ENCODE measurements at places on chromosomes 2 and 18. TPM values are rescaled to one million over a fixed set of nuclear protein-coding genes. Genes with fewer than 3 reads are reported as not detected.

TTR gene
- total RNA-seq: not detected

SKA1 gene
- 13.9 TPM for total RNA-seq

TDRD15 gene
- not detected for total RNA-seq

RGPD3 gene
- total RNA-seq: 0.18 TPM

CAPN13 gene
- total RNA-seq: not detected

YES1 gene
- 62.0 TPM for total RNA-seq

TRIM43 gene
- total RNA-seq: not detected

MARCO gene
- not detected for total RNA-seq

IL18R1 gene
- 0.18 TPM for total RNA-seq

LAMA1 gene
- 11.4 TPM for total RNA-seq

ADAM23 gene
- 3.9 TPM for total RNA-seq

RAX gene
- total RNA-seq: not detected

C2orf42 gene
- 31.5 TPM for total RNA-seq

FEZ2 gene
- 43.3 TPM for total RNA-seq

IKZF2 gene
- 19.4 TPM for total RNA-seq

DNA sequence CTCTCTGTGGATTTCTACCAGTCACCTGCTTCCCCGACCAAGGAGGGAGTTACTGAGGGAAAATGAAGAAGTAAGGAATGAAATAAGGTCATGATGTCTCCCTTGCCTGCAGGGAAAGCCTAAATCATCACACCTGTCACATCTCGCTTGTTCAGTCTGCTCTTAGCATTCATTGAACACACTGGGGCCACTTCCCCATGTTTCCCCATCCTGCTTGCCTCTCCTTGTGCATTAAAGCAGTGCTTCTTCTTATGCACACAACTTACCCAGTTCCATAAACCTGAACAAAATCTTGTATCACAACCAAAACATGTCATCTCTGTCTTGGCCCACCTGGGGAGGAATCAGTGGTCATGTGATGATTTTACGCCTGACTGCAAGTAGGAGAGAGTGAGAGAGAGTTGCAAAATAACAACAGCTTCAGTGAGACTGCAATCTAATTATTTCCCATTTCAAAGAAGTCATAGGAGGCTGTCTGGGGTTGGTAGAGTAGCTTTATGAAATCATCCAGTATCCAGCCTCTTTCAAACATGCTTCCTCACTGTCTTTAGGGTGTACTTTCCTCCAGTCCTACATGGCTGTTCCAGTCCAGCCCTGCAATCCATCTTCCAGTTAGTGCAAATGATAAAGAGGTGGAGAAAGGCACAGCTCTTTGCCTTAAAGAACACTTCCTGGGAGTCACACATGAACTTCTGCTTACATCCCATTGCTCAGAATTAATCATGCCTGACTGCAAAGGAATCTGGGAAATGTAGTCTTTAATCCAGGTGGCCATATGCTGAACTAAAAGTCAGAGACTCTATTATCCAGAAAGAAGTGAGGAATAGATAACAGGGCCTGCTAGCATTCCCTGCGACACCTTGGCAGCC, 220.1 kb downstream of the HAUS1 start:
- DNase-seq: peak; percentile 62

DNA sequence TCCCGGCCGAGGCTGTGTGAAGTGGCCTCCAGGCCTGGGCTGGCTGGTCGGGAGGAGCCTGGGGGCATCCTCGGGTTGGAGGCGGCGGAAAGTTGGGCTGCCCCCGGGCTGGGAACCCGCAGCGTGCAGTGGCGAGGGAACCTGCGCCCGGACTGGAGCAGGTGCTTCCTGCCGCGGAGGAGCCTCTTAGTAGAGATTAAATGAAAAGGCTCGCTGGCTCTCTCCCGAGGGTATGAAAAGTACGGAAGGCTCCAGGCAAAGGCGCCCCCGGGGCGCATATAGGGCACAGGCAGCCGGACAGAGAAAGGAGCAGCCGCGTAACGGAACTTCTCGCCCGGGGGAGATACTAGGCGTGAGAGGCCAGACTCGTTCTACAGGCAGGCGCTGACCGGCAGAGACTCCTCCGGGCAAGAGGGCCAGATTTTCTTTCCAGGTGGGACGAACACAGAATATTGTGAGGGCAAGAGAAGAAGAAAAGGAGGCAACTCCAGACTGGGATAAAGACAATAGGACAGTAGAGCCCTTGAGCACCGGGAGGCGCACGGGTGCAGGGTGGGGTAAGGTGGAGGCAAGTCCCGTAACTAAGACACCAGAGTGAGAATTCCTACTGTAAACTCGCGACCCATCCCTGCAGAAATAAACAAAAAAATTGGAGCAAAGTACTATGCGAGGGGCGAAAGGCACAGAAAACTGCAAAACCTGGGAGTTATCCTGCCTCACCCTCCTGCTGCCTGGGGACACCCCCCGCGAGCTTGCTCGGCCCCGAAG, 816 bp downstream of the CDH2 start:
- DNase-seq: peak; percentile 27

DNA sequence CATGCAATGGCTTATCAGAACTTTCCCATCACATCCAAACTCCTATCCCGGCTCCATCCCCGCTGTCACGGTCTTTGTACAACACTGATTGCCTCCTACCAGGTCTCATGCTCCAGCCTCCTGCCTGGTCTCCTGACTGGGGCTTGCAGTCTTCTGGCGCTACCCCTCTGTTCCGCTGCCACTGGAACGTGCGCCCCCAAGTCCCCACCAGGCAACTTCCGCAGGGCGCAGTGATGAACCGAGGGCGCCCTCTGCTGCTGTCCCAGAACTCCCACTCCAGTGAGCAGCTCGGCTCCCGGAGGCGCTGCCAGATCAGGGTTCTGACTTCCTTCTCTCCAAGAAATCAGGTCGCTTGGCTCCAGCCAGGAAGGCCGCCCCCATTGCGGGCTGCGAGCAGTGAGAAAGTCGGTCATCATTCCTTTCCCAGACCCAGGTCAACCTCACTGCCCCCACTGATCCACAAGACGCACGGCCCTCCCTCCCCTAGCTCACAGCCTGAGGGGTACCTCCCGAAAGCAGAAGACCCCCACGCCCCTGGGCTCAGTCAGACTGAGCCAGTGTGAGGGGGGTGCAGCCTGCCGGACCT, 43.9 kb upstream of the RAB11FIP5 start:
- peak; percentile 62 for DNase-seq

- DNase-seq: no peak
Observed at GRCh38 chr2:98050070-98050469, 36.9 kb upstream of the VWA3B start.

DNA sequence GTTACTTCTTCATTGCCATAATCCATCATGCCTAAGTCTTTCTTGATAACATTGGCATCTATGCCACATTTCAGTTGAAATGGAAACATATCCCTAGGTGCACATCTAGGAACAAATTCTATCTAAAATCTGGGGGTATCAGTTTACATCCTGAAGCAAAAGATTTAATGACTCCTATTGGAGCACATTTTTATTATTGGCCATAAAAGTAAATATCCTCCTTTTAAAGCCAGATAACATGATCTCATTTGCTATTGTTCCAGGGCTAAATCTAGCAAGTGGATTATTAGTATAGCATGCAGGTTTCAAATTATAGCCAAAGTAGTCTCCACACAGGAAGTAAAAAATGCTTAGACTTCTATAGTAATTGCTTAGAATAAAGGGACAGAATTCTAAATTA, 193.2 kb downstream of the CDH2 start:
- no peak for DNase-seq

DNA sequence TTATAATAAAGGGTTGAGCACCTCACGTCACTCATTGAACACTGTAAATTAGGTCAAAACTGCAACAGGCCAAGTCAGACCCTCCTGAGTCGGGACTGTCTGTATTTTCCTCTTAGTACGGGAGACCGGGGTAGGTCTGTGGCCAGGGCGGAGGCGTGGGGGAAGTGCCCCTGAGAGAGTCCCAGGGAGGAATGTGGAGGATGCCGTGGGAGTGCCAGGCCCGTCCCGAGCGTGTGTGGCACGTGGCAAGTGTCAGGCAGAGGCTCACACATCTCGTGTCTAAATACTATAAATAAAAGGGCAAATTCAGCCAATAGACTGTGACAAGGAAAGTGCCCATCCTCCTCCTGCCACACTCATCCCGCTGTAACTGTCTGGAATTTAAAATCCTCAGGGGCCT, 6.3 kb upstream of the HDAC4 start:
- no peak for DNase-seq

DNA sequence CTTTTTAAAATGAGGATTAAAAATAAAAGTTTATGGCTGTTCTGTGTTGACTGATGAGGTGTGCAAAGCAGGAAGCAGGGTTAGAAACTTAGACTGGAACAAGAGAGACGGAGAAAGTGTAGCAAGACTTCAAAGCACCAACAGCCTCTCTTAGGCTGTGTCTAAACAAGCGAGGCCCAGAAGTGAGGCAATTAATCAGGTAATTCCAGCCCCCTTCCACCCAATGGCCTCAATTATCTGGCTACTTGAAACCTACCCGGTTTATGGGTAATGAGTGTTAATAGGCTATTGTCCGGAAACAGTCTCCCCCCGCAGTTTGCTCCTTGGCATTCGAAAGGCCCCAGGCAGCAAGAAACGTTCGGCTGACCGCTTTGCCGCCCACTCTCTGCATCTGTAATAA, 171.7 kb upstream of the MYCN start:
- DNase-seq: no peak

GRCh38 chr2:134372611-134373131, 118.8 kb downstream of the MGAT5 start:
- peak; percentile 94 for DNase-seq

GRCh38 chr2:240586919-240587800, 626 bp downstream of the CAPN10 start:
- no peak for DNase-seq

DNA sequence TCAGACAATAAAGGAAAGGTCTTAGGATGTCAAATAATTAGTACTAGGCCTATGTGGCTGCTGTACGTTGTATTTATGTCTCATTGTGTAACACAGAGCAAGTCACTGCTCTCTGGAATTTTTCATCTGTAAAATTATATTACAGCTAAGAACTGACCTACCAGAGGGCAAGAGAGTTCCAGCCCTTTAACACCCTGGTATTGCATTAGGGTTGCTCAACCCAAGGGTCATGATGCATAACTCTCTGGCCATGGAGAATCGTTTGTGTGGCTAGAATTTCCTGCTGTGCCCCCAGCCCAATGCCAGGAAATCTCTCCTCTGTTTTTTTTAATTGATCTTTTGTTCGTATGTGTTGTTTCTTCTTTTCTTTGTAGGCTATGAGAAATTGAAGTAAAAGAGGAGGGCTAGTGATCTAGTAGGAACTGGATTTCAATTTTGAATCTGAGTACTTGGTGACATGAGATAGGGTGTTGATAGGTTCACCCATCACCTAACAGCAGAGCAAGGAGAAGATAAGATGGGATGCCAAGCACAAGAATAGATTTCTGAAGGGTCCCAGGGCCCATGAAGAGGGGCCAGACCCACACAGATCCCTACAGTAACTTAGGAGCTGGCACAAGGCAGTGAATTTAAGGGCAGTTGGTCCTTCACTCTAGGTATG, 571.2 kb upstream of the TNP1 start:
- peak; percentile 25 for DNase-seq

DNA sequence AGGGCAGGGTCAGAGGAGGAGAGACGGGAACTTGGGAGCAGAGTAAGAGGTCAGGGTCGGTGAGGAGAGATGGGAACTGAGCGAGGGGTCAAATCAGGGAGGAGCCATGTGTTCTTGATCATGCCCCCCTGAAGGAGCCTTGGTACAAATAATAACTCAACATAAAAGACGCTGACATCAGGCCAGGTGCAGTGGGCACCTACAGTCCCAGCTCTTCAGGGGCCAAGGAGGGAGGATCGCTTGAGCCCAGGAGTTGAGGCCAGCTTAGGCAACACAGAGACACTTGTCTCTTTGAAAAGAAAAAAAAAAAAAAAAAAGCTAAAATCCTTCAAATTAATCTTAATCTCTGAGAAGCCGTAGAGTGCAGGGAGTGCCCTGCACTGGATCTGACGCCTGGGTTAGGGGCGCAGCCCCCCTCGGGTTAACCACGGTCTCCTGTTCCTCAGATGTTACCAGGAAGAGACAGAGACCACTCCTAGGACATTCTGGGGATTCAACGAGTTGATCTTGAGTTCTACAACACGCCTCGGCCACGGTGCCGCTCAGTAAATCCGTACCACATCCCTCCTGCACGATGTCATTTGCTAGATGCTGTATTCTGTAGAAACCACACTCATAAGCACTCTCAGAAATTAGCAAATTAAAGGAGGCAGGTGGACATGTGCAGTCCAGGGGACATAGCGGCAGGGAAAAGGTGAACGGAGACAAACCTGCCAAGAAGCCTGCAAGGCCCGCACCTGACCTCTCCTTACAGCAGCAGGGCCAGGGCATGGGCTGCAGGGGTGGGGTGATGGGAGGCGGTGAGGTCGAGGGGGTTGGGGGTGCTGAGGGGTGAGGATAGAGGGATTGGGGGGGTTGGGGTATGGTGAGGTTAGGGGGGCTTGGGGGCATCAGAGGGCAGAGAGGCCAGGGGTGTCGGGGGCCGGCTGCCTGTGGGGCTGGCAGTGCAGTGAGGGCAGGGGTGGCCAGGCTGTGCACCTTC, 29.2 kb downstream of the SLC66A2 start:
- DNase-seq: no peak

GRCh38 chr2:179646862-179647587, 214.4 kb downstream of the ZNF385B start:
- DNase-seq: no peak

DNA sequence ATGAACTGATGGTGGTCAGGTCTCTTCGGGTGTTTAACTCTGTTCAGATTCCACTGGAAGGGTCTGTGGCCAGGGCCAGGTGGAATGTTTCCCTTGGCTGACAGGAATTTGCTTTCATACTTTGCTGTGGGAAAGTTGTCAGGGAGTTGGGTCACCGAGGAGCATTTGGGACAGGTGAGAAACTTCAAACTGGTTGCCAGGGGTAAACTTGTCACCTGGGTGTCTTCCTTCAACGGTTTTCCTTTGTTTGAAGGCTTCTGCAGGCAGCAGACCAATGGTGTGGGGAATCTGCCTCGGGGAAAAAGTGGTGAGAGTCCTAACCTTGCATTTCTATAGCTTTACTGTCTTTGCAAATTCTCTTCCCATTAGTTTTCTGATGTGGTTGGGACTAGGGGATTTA, 92.2 kb downstream of the TGFA start:
- no peak for DNase-seq
